ENCODE measurements at places on chromosomes 16 and 17.

DNA sequence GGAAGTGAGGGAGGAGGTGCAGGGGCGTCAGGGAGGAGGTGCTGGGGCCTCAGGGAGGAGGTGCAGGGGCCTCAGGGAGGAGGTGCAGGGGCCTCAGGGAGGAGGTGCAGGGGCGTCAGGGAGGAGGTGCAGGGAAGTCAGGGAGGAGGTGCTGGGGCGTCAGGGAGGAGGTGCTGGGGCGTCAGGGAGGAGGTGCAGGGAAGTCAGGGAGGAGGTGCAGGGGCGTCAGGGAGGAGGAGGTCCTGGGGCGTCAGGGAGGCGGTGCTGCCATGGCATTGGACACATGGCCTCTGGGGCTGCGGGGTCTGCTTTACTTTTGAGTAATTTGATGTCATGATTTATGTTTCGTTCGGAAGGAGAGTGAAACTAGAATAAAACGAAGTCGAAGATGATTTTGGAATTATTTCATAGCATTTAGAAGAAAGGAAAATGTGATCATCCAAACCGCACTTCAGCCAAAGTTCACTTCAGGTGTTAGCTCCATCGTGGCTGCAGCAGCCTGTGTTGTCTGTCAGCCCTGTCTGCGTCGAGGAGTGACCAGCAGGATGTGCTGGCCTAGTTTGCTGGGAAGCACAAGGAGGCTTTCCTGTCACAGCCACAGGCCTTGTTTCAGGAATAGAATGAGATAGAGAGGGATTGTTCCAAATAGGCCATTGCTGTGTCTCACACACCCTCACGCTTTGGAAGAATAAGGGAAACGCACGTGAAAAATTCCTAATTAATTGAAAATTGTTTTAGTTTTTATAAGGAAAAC is 42.8 kb downstream of the RAB11FIP3 start:
- no peak for DNase-seq

GRCh38 chr16:77920984-77921383 is 101.4 kb upstream of the CLEC3A start:
- no peak for DNase-seq

- DNase-seq: no peak
These were observed 23.8 kb upstream of the CRYM start for GRCh38 chr16:21301895-21302291.

DNA sequence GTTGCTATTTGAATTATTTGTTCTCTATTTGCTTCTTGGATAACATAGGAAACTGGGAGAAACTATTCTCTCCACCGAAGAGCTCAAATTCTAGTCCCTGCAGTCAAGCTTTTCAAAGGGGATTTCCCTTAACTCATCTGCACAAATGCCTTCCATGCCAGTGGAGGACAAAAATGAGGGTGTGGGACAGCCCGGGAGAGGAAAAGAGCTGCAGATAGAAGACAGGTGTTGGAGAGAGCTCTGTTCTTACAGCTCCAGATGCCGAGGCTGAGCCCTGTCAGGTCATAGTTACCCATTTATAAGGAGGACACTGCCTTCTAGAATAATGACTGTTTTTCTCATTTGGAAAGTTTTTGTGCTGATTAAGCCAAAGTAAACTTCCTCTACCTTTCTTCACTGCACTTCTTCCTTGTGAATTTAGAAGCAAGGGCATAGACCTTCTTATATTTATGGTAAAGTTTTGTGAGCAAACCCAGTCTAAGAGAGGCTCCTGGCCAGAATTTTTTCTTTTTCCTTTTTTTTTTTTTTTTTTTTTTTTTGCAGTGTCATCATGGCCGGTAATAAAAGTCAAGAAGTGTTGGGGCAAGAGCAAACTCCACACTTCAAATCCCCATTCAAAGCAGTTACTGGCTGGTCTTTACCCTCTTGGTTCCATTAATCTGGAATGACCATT is 177.2 kb downstream of the ABCC12 start:
- no peak for DNase-seq

DNA sequence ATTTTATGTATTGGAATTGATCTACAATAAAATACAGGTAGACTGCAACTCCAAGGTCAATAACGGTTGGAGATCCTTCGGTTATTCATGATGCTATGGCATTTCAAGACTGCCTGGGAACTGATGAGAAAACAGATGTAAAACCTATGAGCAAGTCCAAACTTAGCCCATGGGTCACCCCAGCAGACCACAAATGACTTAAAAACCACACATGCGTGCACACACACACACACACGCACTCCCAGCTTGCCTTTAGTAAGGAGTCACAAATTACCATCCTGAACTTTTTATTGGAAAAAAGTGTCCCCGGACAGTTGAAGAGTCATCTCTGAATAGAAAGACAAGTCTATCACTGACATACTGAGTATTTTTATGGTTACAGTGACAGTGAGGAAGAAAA is 26.7 kb downstream of the TRIM25 start:
- no peak for DNase-seq

DNA sequence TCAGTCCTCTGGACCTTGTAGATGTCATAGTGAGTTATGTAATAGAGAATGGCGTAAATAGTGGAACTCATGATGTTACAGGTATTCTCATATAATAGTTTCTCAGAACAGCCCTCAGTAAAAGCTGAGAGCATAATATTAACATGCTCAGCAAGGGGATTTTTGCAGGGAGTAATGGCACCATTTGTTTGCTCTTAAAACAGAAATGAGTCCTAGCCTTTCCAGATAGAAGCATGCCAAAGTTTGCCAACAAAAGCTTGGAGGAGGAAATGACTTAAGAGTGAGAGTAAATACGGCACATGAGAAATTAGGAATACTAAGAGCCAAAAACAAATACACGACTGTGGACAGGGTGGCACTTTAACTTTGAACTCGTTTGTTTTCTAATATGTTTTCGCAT is 198.4 kb downstream of the ANKFN1 start:
- no peak for DNase-seq

DNA sequence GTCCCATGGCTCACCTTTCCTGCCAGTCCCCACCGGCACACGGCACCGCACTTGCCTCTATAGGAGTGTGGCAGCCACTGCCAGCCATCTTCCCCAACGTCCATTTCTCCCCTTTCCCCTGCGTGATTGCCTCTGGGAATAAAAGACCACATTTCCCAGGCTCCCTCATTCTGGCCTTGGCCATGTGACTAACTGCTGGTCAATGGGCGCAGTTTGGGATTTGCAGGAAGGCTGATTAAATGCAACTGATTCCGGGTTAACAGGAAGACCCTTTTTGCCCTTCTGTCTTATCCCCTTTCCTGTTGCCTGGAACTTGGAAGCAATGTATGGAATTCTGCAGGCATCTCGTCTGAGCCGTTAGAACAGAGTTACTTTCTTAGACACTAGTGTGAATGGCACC is 3.0 kb downstream of the BTBD17 start:
- DNase-seq: no peak

- no peak for DNase-seq
These were observed 27.1 kb downstream of the GNPTG start for GRCh38 chr16:1378804-1379303.

- no peak for DNase-seq
These were observed 14.0 kb downstream of the NUPR1 start for GRCh38 chr16:28524681-28525171.

DNA sequence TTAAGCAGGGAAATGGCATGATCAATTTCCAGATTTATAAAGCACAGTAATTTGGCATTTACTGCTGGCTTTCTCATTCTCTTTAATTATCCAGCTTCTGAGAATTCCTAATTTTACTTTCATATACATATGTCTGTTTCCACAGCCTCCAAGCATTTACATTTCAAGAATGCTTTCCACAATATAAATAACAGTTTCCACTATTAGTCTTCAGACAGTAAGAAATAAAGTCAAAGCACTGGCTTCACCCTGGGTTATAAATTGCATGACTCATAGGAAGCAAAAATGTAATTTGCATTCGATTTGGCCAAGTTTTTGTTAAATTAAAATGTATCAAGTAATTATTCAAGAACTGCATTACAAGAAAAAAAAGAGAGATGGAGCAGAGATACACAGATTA is 53.5 kb downstream of the MPHOSPH6 start:
- no peak for DNase-seq

DNA sequence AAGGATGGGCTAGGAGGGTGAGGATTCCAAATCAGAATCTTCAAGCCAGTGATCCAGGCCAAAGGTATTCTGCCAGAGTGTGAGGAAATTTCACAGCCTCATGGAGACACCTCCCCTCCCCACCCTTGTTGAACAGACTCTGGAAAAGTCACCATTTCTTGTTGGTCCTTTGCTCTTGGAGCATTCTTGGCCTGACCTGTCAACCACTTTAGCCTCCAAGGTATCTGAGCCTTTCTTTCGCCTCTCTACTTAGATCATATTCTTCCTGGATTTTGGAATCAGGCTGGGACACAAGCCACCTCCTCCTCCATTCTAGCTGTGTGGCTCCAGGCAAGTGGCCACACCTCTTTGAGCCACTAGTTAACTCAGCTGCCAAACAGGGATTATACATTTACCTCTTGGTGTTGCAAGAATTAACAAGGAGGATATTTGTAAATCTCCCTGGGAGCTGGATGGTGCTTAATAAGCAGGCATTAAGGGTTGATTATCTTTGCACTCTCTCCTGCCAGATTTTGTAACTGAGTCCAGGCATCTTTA is 193.5 kb downstream of the WWOX start:
- no peak for DNase-seq

GRCh38 chr16:60405286-60405685 is 1631.0 kb downstream of the CDH8 start:
- DNase-seq: no peak

DNA sequence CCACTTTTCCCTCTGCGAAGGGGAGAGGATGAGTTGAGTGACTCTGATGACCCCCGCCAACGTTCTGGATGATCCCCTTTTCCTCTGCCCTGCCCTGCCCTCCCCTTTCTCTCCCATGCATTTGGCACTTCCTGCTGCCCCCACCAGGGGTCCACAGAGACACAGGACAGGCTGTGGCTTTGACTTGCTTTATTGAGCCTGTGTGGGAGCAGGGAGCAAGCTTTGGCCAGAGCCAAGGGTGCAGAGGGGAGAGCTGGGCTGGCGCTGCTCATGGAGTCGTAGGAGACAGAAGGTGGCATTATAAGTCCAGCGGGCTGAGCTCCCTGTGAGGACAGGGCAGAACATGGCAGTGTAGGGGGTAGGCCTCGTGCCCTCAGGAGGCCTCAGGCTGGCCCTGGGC is 1.6 kb downstream of the PPY start:
- DNase-seq: no peak

DNA sequence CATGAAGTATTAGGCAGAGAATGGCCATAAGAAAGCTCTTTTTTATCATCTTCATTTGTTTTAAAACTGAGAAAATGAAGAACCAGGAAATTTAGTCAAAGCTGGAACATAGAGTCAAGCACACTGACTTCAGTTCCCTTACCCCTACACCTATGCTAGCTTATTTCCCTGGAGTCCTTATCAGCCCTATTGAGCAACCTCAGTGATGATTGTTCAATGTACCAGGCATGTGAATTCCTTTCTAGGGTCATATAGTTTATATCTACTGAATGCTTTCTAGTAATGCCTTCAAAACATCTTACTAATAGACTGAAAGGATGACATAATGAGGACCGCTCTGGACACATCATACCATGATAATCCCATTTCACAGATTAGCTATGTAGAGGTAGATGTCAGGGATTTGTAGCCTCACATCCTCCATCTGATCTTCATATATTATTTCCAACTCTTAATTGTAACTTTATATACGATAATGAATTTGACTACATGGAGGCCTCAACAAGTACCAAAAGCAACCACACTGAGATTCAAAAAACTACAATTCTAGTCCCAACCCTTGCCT is 460.4 kb upstream of the DYNLRB2 start:
- no peak for DNase-seq

GRCh38 chr16:87320510-87321227 is 3.5 kb upstream of the C16orf95 start:
- DNase-seq: no peak

GRCh38 chr16:82509691-82510430 is 116.9 kb upstream of the CDH13 start:
- no peak for DNase-seq

DNA sequence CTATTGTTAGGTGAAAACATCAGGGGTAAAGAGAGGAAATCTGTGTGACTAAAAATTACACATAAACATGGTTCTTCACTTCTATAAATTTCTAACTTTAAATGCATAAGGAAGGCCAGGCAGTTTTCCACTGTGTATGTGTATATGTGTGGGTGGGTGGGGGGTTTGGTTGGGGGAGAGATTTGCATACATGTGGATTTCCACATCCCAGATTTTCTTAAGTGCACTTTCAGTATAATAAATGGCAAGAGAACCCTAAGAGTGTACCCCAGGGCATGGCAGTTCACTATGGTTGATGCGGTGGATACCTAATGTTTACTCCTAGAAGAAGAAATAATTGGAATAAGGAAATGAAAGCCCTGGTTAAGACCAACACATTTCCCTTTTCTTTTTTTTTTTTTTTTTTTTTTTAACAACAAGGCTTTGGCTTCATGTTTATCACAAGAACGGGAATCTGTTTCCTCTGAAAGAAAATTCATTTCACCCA is 451.8 kb upstream of the CCL2 start:
- no peak for DNase-seq

DNA sequence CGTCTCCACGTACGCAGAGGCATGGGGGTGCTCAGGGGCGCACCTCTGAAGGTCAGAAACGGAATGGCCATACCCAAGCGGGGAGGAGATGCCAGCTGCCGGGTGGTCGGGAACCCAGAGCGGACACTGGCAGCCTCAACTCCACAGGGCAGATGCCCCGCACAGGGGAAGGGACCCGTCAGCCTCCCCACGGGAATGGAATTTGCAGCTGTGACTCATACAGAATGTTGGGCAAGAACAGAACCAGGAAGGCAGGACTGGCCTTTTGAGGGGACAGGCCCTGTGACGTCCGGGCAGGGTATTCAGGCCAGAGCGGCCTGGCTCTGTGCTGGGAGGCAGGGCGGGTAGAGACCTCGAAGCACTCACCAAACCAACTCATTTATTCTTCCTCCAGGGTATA is 7.5 kb downstream of the TK1 start:
- no peak for DNase-seq

DNA sequence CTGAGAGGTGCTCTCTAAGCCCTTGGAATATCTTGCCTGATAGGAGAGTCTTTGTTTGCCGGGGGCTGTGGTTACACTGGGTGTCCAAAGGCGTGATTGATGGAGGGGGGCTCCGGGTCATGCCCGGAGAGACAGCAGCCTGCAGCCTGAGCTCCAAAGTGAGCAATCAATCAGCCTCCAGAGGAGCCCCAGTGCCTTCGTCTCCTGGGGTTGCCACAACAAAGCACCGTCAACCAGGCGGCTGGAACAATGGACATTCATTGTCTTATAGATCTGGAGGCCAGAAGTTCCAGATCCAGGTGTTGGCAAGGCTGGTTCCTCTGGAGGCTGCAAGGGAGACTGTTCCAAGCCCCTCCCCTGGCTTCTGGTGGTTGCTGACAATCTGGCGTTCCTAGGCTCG is 24.0 kb upstream of the GINS2 start:
- no peak for DNase-seq

DNA sequence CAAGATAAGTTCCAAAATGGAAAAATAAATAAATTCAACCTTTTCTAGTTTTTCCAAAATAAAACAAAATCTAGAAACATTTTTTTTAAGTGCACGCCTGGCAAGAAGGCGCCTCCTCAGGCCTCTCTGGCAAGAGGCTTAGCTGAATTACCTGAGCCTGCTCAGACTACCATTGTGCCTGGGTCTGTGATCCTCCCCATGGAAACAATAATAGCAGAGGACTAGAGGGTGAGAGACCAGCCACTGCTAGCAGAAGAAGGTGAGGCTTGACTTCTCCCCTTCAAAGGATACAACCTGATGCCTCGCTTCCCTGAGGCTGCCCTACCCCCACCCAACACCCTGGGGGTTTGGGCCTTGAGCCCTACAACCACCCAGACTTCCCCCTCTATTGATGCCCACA is 14.8 kb downstream of the TERB1 start:
- no peak for DNase-seq
